Midbrain (tissue), 1 donor: ENCODE measurements at places on chromosomes 4 and X.

- no peak for DNase-seq
Measured at GRCh38 chr4:24578364-24578763, 6.0 kb downstream of the DHX15 start.

DNA sequence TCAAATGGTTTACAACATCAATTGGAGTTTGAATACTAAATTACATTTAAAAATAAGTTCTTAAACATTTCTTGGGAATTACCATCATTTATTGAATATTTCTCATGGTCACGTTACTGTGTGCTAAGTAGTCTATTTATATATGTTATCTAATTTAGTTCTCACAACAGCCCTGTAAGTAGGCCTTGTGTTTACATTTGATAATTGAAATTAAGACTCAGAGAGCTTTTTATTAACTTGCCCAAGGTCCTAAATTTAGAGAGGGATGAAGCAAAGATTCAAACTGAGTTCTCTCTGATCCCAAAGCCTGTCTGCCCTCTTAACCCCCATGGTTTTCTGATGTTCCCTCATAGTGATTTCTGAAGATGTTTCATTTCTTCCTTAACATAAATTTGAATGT lies 103.7 kb downstream of the CEP135 start:
- no peak for DNase-seq

DNA sequence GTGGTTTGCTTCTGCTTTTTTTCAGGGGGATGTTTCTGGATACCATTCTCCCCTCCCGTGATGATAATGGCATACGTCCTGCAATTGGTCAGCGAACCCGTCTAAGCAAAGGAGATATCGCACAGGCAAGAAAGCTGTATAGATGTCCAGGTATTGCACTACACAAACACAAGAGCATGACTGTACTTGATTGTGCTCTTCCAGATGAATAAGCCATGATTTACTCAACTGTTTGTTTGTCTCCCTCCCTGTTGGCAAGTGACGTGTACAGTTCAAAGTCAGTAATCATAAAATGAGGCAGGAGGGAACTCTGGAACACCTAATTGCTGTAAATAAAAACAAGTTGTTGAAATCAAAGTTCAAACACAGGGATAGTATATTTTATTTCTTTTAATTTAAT lies 141.4 kb downstream of the TLL1 start:
- no peak for DNase-seq

DNA sequence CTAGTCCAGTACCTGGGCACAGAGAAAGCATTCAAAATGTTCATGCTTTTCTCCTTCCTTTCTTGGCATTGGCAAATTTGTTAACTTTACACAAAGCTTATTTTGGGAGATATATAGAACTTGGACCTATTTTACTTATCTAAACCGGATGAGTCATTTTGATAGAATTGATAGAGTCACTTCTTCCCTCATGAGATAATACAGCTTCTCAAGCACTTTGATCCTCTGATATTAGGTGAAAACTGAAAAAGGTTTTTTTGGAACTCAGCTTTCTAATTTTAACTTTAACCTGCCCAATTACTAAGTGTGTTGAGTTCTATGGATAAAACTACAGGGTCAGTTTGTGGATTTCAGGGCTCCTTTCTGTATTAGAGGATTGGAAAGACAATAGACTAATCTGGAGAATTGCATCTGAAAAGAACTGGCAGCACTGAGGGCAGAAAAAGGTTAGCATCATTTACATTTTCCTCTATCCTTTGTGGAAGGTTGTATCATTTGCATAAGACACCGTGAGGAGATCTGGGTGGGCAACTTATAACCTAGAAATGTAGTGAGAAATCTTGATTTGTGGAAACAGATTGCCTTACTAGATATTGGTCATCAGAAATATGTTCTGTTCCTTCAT lies 2.4 kb downstream of the WDR44 start:
- no peak for DNase-seq

DNA sequence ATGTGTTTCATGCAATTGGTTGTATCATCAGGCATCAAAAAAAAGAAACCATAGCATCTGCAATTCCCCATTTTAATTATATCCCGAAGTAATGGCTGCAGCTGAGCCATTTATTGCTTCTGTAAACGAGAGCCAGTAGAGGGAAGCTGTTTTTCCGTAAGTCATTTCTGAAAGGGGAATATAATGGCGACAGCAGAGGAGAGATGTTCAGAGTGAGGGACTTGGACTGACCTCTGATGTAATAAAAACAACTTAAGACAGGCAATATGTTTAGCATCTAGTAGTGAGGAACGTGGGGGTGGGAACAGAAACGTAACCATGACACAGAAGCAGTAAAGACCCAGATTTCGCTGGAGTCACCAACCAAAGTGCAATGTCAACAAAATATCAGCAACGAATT lies 31.5 kb upstream of the NAA11 start:
- no peak for DNase-seq

DNA sequence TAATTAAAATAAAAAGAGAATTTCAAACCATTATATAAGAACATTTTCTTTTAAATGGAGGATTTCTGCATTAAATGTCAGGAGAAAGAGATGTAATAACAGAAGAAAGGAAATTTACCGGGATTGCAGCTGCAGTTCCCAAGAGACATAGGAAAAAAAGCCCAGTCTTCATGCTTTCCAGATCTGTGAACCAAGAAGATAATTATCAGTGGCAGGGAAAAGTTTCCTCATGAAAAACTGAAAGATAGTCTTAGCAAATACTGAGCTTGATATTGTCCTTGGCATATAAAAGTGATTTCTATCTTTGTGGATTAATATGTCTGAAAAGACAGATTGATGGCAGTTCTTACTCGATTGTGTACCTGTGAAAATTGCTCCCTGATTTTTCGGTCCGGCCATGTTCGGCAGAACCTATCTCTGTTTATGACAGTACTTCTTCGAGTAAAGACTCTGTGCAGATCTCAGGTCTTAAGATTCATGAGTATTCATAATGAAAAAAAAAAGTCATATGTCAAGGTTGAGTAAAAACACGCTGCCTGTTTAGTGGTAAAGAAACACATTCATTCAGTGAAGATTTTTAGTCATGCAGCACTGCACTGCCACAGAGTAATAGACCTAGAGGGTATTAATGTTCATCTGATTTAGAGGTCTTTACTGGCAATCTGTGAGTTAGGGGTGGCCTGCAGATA lies 29.6 kb downstream of the SPARCL1 start:
- DNase-seq = no peak

DNA sequence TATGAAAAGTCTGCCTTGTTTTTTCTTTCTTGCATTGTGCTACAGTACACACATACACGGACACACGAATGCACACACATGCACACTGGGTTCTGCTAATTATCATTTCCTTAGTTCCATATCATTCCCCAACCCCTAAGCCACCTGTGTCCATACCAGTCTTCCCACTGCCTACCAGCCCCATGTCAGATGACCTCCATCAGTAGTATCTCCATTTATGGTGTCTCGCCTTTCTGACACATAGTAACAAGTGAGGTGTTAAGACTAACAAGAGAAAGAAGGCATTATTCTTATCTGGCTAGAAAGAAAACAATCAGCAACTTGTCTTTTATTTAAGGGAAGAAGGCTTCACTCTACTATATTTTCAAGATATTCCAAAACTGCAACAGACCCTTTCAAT lies 67.1 kb downstream of the SNCA start:
- no peak for DNase-seq

DNA sequence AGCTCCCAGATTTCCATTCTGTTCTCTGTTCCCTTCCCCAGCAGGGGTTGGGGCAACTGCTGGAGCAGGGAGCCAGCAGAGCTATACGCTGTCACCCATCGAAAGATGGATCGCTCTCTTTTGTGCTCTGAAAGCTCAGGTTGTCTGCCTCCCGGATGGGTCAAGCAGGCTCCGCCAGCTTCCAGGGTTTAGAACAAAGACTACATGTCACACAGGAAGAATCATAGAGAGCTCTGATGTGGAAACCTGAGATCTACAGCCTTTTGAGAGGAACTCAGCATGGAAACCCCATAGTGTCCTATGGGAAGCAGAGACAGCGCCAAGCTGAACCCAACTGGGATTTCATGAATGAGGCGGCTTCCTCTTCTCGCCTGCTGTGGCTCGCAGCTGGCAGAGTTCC lies 205.4 kb downstream of the HS3ST1 start:
- no peak for DNase-seq

DNA sequence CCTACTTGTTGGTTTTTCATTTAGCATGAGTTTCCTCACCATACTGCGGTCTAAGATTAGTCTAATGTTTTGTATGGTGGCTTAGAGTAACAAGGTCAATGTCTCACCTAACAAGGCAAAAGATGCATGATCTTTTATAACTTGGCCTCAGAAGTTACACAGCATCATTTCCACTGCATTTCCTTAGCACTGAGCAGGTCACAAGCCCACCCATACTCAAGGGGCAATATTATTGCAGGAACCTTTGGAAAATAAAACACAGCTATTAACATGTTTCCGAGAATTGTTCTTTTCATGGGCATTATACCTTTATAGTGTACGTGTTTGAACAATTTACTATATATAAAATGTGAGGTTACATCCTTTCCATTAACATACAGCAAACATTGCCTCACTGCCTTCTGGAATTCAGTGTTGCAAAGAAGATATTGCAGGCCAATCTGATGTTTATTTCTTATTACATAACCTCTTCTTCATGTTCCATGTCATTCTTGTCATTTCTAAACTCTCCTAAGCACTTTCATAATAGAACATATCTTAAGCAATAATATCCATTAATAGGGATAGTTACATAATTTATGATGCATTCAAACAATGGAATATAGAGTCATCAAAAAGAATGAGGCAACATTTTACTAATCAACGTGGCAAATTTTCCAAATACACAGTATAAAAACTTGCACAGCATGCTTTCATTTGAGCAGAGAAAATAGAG lies 153.8 kb downstream of the AREG start:
- no peak for DNase-seq

DNA sequence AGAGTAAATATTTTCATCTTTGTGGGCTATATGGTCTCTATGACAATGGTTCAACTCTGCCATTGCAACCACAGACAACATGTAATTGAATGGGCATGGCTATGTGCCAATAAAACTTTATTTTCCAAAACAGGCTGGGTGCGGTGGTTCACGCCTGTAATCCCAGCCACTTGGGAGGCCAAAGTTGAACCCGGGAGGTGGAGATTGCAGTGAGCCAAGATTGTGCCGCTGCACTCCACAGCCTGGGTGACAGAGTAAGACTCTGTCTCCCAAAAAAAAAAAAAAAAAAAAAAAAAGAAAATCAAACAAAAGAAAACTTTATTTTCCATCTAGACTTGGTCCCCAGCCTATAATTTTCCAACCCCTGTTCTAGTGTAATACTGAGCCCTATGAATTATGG lies 38.4 kb upstream of the LAS1L start:
- no peak for DNase-seq

DNA sequence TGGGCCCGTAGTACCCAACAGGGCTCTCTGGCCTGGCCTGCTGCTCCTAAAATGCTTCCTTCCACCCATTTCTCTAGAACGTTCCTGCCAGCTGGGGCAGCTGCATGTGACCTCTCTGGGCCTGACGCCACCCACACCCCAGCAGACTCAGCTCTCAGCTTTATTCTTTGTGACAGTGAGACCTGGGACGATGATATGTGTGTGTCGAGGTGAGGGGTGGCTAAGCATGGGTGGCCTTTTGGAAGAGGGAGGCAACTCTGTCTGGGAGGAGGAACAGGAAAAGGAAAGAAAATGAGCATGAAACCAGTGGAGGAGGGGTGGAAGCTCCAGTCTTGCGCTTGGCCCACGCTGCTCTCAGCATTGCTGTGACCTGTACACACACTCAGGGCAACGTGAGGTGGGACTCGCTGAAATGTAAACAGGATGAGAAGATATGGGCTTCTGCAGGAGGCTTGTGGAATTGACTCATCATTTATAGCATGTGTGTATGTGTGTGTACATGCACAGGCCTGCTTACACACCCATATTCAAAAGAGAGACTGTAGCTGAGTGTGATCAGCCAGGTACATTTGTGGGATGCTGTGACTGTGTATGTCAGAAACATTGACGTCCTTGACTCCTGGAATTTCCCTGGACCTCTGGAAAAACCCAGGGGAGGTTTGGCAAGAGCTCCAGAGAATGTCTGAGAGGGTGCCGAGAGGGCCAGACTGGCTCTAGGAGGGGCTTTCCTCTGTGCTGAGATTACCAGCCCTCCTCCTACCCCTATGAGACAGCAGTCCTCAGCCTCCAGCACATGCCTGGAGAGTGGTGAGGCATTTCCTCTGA lies 137.9 kb downstream of the PJA1 start:
- no peak for DNase-seq

- DNase-seq = no peak
Measured at GRCh38 chr4:53267026-53267425, 98.8 kb downstream of the SCFD2 start.

- no peak for DNase-seq
Measured at GRCh38 chr4:77802402-77802801, 16.8 kb downstream of the CNOT6L start.

DNA sequence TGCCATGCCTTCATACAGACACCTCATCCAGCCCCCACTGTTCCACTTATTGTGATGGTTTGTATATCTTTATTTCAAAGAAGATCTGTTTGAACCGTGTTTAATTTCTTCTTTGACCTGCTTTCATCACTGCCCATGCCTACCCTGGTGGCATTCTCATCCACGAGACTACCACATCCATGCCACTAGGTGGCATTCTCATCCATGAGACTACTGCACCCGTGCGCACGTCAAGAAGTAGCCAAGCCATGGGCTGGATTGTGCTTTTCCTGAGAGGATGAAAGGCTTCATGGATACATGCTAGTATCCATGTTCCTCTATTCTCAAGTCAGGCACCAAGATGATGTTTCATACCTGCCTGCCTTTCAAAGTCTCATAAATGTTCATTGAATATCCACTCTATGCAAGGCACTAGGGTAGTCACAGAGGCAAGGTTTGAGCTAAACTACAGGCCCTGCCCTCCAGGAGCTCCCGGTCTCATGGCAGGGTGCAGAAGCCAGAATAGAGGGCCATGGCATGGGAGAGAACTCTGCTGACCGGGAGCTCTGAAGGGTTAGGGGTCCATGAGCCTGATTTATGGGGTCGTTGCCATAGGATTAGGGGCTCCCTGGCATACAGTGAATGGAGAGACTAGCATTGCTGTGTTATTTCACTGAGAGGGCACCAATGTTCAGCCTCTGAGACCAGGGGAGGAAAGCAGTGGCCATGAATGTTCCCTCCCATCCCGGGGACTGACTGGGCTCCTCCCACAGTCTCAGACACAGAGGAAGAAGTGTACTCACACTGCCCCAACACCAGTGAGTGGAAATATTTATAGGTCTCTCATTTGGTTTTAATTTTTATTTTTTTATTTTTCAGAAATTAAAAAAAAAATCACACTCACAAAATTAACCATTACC lies 24.8 kb upstream of the EOLA2 start:
- DNase-seq = peak; percentile 59

- no peak for DNase-seq
Measured at GRCh38 chr4:102663073-102663472, 97.7 kb downstream of the MANBA start.
